CD4-positive, alpha-beta T cell treated with Interleukin-17A for 4 hours (primary cell): ENCODE measurements at places on chromosomes 16 and 17.

DNA sequence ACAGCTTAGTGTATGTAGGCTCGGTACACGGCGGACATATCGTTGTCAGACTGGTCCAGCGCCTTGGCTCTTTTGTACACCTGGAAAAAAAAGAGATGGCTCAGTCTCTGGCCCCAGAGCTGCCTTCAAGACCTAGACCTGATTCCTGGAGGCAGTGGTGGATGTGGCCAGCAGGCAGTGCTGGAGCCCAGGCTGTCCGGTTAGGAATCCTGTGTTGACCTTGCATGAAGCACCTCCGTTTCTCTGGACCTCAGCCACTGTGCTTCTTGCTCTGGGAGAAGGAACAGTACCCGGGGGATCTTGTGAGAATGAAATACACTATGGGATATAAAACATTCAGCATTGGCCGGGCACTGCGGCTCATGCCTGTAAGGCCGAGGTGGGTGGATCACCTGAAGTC lies 2.8 kb upstream of the ROGDI start:
- no peak for DNase-seq

- no peak for DNase-seq
Observed at GRCh38 chr16:2464333-2464732, 4.4 kb downstream of the TEDC2 start.

DNA sequence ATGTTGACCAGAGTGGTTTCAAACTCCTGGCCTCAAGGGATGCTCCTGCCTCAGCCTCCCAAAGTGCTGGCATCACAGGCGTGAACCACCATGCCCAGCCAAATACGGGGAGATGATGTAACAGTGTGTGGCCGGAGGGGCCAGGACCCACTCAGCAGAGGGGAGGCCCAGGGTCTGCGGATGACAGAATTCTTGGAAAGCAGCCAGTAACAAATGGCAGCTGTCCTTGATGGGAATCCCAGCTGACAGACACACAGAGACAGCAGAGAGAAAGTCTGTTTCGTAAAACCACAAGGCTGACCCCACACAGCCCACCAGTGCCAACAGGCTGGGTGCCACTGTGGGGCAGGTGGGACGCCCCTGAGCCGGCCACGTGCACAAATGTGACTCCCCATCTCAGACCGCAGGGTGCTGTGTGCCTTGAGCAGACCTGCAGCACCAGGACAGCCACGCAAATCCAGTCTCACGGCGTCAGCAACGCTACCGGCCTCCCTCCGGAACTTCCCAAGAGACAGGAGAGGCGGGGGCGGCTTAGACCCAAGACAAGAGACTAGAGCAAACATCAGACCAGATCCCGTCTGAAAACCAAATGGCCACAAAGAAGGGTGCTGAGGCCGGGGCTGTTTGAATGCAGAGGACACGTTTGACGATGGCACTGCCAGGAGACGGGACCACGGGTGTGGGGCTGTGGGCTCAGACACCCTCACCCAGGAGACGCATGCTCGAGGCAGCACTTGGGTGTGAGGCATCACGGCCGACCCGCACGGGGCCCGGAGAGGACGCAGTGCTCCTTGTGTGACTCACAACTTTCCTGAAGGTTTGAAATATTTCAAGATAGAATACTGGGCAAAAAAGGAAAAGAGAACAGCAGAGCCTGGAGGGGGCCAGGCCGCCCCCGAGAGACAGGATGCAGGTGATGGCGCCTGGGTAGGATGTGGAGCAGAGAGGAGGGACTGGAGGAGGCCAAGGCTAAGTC lies 24.6 kb downstream of the CTU2 start:
- no peak for DNase-seq

GRCh38 chr17:20966870-20967269 lies 75.9 kb downstream of the USP22 start:
- no peak for DNase-seq

DNA sequence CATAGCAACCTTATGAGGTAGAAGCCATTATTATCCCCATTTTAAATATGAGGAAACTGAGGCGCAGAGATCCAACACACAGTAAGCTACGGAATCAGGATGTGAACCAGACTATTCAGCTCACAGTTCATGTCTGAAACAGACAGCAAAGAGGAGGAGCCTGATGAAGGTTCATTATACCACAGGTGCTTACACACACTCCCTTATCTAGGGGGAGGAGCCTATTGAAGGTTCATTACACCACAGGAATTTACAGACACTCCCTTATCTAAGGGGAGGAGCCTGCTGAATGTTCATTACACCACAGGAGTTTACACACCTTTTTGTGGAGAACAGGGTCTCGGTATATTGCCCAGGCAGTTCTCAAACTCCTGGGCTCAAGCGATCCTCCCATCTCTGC lies 21.9 kb downstream of the C16orf95 start:
- no peak for DNase-seq
